Smooth muscle cell of the coronary artery (primary cell): ENCODE measurements at places on chromosomes 5 and 9. TPM values are rescaled to one million over a fixed set of nuclear protein-coding genes. Genes with fewer than 3 reads are reported as not detected.

PCDHA4 gene
- total RNA-seq: 0.23 and 0.82 TPM in 2 replicates

OGN gene
- 0.90 and 2.1 TPM in 2 replicates for total RNA-seq

SYNPO gene
- total RNA-seq: 0.59 and 45.0 TPM in 2 replicates

ZNF454 gene
- total RNA-seq: 1.4 and 2.8 TPM in 2 replicates

OR1J2 gene
- total RNA-seq: 0.30 and 1.2 TPM in 2 replicates

GMCL2 gene
- not detected in 2 replicates for total RNA-seq

CLPTM1L gene
- 256 and 374 TPM in 2 replicates for total RNA-seq

ADGRV1 gene
- total RNA-seq: 0.08 and 0.59 TPM in 2 replicates

SAXO1 gene
- under 0.01 and 0.08 TPM in 2 replicates for total RNA-seq

SPINK1 gene
- total RNA-seq: 0.68 TPM in 1 of 2 replicates, not detected in the other

TSSK1B gene
- 0.12 and 0.23 TPM in 2 replicates for total RNA-seq

AP3B1 gene
- total RNA-seq: 48.3 and 52.4 TPM in 2 replicates

TAF11L8 gene
- not detected in 2 replicates for total RNA-seq

PCDHGA11 gene
- total RNA-seq: 4.7 and 7.1 TPM in 2 replicates

CATSPER3 gene
- total RNA-seq: 0.08 TPM in 1 of 2 replicates, not detected in the other

CDHR2 gene
- 1.1 TPM in 1 of 2 replicates, not detected in the other for total RNA-seq

OSMR gene
- 35.7 and 58.7 TPM in 2 replicates for total RNA-seq

EFNA5 gene
- 2.6 and 4.4 TPM in 2 replicates for total RNA-seq

KIAA1191 gene
- total RNA-seq: 52.3 and 69.7 TPM in 2 replicates

CARTPT gene
- total RNA-seq: not detected in 2 replicates

PCDHA13 gene
- 0.08 and 0.59 TPM in 2 replicates for total RNA-seq

CDH9 gene
- total RNA-seq: not detected in 2 replicates

LCN15 gene
- total RNA-seq: not detected in 2 replicates

NDST1 gene
- 23.9 and 32.5 TPM in 2 replicates for total RNA-seq

WDR38 gene
- not detected in 2 replicates for total RNA-seq

IL13 gene
- not detected in 2 replicates for total RNA-seq

SERINC5 gene
- total RNA-seq: 8.3 and 12.9 TPM in 2 replicates

SLC12A2 gene
- total RNA-seq: 21.5 and 50.6 TPM in 2 replicates

ENHO gene
- total RNA-seq: 0.12 TPM in 1 of 2 replicates, not detected in the other

SPINK14 gene
- not detected in 2 replicates for total RNA-seq

PDE6A gene
- under 0.01 TPM in 1 of 2 replicates, not detected in the other for total RNA-seq

ADAMTS19 gene
- not detected in 2 replicates for total RNA-seq

P4HA2 gene
- 256 and 317 TPM in 2 replicates for total RNA-seq

SHISAL2B gene
- total RNA-seq: not detected in 2 replicates

RIMOC1 gene
- total RNA-seq: 5.3 and 9.5 TPM in 2 replicates

MARCHF11 gene
- total RNA-seq: not detected in 2 replicates

BARHL1 gene
- not detected in 2 replicates for total RNA-seq

GHR gene
- 2.0 and 4.4 TPM in 2 replicates for total RNA-seq

F12 gene
- 0.12 and 0.90 TPM in 2 replicates for total RNA-seq

PCDHGB2 gene
- 1.6 and 2.0 TPM in 2 replicates for total RNA-seq

IRX4 gene
- total RNA-seq: not detected in 2 replicates

OR1J4 gene
- total RNA-seq: 0.15 and 0.59 TPM in 2 replicates

OR13J1 gene
- not detected in 2 replicates for total RNA-seq
